ENCODE measurements at places on chromosomes 7 and 10.

GRCh38 chr7:74286131-74286530 is 3.1 kb upstream of the CLIP2 start:
- DNase-seq, result no peak

- no peak for DNase-seq
Observed at GRCh38 chr7:74092964-74093471, 9.4 kb downstream of the LIMK1 start.

DNA sequence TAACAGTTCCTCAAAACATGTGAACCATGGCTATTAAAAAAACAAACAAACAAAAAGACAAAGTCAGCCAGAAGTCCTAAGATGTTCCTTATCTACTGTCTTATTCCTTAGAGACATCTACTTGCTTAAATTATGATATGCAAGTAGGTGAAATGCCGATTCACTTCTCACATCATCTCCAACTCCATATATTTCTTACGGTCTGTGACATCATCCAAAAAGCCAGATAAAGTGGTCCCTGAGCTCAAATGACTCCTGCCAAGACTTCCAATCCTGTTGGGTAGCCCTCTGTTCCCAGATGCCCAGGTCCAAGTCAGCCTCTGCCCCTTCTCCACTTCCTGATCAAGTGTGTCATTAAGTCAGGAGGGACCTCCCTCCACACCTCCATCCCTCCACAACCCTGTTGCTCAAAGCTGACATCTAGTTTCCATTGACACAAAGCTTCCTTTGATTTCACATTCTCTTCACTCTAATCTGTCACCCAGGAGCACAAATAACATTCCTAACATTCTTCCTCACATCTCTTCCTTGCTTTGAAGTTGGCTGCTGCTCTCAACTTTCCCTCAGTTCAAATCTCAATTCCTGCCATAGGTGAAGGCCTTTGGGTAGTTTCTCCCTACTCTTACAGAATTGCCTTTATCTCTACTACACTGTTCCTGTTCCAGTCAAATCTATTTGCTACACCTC is 56.1 kb upstream of the PDLIM1 start:
- no peak for DNase-seq

- no peak for DNase-seq
Observed at GRCh38 chr10:67783606-67784294, 54.2 kb downstream of the DNAJC12 start.
